Foreskin keratinocyte (primary cell): ENCODE measurements at places on chromosomes 5 and 9.

- peak; percentile 100 for DNase-seq
Measured at GRCh38 chr5:149485655-149486615, 65.3 kb downstream of the CSNK1A1 start.

GRCh38 chr5:147708708-147709107, 73.8 kb downstream of the JAKMIP2 start:
- no peak for DNase-seq

GRCh38 chr5:68732251-68732650, 361.6 kb upstream of the SLC30A5 start:
- DNase-seq: no peak

DNA sequence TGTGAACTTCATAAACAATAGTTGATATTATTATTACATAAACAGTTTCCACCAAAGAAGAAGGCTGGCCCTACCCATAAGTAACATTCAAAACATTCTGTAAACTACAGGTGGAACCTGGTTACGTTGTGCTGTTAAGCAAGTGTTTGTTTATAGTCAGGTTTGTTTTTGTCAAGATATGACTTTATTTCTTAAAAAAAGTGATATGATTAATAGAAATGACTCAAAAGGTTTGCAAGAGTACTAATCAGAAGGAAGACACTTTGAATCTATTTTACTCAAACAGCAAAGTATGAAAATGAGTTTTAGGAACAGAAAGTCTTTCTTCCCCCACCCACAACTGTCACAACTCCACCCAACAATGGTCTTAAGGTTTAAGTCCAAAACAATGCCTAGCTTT, 220.8 kb downstream of the PLK2 start:
- no peak for DNase-seq

GRCh38 chr5:107826311-107827000, 155.7 kb upstream of the EFNA5 start:
- no peak for DNase-seq

DNA sequence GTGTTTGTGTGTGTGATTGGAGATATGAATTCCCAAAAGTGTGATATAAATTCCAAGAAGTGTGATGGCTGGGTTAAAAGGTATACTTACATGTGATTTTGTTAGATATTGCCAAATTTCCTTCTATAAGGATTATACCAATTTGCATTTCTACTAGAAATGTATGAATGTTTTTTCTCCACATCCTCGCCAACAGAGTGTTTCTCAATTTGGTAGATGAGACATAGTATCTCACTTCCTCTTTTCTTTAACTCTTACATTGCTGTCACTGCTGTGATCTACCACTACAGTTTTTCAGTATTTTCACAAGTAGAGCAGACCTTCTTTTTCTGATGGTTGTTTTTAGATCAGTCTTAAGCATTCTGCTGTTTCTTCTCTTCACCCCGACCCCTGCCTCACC, 111.3 kb downstream of the FER start:
- DNase-seq: no peak

DNA sequence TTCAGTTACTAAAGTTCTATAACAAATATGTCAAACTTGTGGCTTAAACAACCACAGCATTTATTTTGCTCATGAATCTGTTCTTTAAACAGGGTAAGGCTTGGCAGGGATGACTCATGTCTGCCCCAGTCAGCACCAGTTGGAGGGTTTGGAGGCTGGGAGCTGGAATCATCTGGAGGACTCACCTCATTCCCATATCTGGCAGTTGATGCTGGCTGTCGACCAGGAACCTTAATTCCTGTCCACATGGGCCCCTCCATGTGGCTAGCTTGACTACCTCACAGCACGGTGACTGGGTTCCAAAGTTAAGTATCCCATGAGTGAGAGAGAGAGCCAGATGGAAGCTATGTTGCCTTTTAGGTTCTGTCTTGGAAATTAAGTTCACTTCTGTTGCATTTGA, 13.8 kb upstream of the CCL28 start:
- DNase-seq: peak; percentile 85

DNA sequence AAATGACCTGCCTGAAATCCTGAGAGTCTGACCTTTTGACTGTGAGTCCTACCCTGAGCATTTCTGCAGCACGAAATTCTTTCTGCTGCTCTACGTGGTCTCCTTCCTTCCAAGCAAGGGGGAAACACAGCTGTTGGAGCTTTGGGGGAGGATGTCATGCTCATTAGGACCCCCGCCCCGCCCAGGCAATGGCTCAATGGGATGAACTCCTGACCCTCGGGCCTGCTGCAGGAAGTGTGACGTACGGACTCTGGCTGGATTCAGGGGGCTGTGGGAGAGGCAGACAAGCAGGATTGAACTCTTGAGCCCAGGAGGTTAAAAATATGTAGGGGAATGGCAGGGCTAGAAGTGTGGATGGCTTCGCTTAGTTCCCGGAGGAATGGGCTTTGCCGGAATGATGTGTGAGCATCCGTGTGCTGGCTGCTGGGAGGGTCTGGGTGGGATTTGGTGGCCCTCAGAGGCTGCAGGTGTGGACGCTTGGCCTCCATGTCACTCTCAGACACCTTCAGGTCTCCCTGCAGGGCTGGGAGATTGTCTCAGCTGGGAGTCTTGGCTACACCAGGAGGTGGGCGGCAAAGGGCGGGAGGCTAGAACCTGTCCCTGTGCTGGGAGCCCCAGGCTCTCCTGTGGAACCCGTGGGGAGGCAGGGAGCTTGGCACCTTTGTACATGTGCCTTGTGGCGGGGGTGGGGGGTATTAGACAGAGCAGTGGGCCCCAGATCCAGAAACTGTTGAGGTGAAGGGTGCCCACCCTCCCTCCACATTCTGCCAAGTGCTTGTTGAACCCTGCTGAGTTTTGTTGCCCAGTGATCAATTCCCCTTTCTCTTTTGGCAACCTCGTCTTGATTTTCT, 26.3 kb downstream of the STC2 start:
- no peak for DNase-seq

- no peak for DNase-seq
Measured at GRCh38 chr9:115957585-115957984, 196.0 kb upstream of the PAPPA start.

DNA sequence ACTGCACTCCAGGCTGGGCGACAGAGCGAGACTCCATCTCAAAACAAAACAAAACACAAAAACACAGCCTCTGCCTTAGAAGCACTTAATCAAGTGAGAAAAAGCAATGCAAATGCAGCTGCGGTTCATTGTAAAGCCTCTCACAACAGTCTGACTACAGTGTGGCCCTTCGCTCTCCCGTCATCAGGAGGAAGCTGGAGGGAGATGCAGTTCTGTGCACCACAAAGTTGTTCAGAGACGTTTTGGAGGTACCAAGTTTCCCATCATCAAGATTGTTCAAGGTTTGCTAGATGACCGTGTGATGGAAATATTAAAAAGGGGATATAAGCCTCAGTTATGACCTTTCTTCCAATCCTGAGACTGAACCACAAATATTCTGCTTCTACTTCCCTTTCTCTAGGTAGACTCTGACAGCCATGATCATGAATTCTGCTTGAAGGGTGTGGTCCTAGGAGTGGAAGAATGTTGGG, 40.9 kb downstream of the SEC61B start:
- DNase-seq: no peak

- DNase-seq: no peak
Measured at GRCh38 chr9:114344692-114345091, 15.0 kb downstream of the ORM2 start.

GRCh38 chr5:83036991-83037575, 40.1 kb downstream of the TMEM167A start:
- no peak for DNase-seq

- DNase-seq: no peak
Measured at GRCh38 chr9:73180403-73180802, 28.7 kb downstream of the ANXA1 start.

- no peak for DNase-seq
Measured at GRCh38 chr5:80837679-80838078, 122.5 kb upstream of the RASGRF2 start.

- no peak for DNase-seq
Measured at GRCh38 chr5:53820119-53820801, 259.8 kb downstream of the NDUFS4 start.
